ENCODE measurements at places on chromosomes 2 and 18.

DNA sequence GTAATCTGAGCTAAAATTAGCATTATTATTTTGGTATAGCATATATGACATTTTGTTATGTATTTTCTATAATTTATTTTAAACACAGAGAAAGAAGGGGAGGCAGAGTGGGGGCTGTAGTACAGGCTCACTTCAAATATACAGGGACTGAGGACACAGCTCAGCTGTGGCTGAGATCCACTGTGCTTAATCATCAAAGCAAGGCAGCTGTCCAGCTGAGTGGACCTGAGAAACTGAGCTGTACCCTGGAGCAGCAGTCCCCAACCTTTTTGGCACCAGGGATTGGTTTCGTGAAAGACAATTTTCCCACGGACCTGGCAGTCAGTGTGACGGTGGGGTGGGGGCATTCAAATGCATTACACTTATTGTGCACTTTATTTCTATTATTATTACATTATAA is 687.2 kb downstream of the RNF144A start:
- no peak for DNase-seq

- DNase-seq, result no peak
These were observed 86.0 kb downstream of the KCTD1 start for GRCh38 chr18:26462355-26462754.

DNA sequence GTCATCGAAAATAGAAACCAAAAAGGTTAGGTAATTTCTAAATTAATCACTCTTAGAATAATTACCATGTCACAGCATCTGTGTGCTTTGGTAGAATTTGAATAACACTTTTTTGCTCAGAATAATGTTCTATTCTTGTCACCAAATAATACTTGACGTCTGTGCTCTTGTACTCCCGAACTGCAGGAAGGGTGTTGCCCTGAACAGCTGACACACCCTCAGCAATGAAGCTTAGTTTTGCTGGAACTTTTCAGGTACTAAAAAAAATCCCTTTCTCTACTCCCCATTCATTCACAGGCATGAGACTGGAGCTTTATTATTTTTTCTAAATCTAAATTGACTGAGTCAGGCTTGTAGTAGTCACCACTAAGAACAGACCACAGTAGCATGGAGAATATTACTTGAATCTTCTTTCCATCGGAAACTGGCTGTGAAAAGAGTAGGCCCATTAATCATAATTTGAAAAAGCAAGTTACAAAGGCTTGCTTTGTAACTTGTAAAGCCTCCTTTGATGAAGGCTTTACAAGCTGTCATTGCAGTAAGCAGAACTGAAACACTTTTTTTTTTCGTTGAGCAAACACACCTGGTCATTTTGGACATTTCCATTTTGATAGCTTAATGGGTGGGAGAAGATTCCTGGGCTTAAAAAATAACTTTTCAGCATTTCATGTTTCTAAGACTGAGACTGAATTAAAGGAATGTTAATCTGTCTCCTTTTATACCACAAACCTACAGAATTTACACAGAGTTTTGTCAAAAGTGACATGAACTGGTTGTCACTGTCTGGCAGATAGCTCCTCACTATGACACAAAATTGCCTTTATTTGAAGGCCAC is 70.3 kb upstream of the PELI1 start:
- DNase-seq, result no peak

- DNase-seq, result no peak
These were observed 17.5 kb upstream of the TMEM163 start for GRCh38 chr2:134736167-134736880.

DNA sequence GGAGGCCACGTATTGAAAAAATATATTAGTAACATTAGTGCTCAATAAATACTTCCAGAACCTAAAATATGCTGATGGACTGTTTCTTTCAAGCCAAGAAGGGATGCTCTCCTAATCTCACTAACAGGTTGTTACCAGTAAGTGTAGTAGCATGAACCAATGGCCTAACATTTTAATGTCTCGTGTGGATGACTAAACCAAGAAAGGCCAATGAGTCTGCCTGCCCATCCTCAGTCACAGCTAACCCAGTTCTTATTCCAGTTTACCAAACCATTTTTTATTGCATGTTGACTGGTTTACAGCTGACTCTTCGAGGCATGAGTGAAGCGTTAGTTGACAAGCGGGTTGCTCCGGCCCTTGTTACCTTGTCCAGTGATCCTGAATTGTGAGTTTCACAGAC is 45.1 kb upstream of the TNFRSF11A start:
- DNase-seq, result no peak

- no peak for DNase-seq
These were observed 222.7 kb upstream of the ITGA4 start for GRCh38 chr2:181234487-181234891.

GRCh38 chr2:109173311-109174171 is 44.5 kb downstream of the SH3RF3 start:
- DNase-seq, result no peak

GRCh38 chr2:209424781-209425470 is 1.1 kb downstream of the MAP2 start:
- no peak for DNase-seq

GRCh38 chr2:149363958-149364357 is 33.6 kb downstream of the LYPD6 start:
- DNase-seq, result no peak

DNA sequence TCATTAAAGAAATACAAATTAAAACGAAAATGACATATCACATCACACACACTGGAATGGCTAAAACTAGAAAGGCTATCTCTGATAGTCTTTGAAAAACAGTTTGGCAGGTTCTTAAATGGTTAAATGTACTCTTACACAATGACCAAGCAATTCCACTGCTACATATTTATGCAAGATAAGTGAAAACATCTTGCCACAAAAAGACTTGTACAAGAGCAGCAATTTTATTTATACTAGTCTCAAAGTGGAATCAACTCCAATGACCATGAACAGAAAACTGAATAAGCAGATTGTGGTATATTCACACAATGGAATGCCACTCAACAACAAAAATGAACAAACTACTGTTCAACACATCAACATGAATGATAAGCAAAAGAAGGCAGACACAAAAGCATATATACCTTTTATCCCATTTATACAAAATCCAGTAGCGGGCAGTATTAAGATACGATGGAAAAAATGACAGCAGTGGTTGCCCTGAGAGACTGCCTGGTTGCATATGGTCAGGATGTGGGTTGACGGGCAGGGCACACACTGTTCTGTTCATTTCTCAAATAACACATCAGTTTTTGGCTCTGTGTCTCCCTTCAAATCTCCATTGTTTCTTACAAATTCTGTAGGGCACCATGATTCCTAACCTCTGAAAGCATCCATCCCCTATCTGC is 25.4 kb downstream of the SP100 start:
- DNase-seq, result no peak

GRCh38 chr2:225995796-225996461 is 596.4 kb downstream of the NYAP2 start:
- no peak for DNase-seq

Data from NCI-H460 (cell line).